ENCODE measurements at places on chromosomes 2 and 18.

DNA sequence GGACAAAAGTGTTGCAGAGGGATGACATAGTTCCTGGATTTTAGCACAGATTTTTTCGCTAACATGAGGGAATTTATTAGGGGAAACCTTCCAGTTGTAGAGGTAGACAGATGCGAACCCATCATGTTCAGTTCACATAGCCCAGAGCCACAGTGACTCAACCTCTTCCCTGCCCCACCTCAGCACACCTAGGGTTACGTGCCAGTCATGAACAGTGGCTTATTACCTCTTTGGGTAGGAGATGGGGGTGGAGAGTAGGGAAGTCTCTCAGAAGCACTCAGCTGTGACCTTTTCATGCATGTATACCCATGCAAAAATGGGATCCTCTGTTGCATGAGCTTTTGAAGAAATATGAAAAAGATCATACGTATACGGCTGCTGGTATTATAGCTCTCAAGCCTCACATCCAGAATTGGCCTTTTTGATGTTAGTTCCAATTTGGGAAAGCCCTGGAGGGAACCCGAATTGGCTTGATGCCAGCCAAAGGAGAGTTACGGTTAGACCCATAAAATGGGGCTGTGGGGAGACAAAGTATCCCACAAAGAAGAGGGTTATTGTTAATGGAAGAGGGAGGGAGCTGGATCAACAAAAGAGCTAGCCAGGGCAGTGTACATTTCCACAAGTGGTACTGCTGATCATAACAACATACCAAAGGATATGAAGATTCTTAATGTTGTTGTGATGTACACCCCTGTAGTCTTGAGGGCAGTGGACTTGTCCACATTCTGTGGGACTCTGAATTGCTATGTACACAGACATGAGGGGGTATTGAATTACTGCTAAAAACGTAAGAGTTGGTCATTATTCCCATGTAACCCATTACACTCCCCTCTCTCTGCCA lies 4.9 kb downstream of the TANC1 start:
- peak; percentile 15 for DNase-seq

- DNase-seq = peak; percentile 46
Observed at GRCh38 chr2:191728750-191729624, 51.1 kb downstream of the NABP1 start.

DNA sequence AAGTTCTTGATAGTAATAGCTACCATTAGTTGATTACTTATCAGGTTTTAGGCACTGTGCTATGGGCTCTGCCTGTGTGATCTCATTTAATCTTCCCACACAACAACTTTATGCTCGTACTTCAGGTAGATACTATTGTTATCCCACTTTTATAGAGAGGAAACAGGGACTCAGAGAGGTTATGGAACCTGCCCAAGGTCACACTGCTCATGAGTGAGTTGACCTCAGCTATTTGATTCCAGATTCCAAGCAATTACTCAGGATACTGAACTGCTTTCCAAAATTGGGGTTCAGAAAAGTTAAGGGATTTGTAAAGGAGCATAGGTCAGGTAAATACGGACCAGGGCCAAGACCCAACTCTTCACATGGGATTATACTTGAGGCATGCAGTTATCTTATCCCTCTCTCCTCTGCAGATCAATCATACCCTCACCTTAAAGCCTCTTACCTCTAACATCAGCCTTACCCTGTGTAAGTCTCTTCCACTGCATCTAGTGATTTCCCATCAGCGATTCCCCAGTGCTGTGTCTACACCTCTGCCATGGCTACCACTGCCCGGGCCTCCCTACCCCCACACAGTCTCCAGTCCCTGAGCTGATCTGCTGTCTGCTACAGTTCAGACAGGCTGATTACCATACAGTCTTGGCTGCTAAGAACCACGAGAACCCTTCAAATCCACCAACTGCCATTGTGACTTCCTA lies 74.4 kb downstream of the ANTXR1 start:
- no peak for DNase-seq

DNA sequence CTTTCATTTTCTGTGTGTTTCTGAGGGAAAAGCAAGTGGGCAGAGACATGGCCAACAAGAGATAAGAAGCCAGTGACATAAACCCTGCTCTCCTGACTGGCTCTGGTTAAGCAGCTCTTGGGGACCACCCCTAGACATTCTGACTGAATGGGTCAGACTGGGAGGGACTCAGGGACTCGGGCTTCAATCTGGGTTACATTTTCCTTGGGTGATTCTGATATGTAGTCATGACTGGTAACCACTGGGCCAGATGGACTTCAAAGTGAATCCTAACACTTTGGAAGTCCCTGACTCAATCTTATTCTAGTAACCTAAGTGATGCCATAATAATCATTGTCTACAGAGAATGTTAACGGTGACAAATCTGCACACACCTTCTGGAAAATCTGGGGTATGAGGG lies 397.8 kb downstream of the NBAS start:
- DNase-seq = peak; percentile 56

- DNase-seq = no peak
Observed at GRCh38 chr2:162063281-162063680, 10.7 kb downstream of the DPP4 start.

- DNase-seq = no peak
Observed at GRCh38 chr2:176075481-176075880, 8.3 kb downstream of the EVX2 start.

DNA sequence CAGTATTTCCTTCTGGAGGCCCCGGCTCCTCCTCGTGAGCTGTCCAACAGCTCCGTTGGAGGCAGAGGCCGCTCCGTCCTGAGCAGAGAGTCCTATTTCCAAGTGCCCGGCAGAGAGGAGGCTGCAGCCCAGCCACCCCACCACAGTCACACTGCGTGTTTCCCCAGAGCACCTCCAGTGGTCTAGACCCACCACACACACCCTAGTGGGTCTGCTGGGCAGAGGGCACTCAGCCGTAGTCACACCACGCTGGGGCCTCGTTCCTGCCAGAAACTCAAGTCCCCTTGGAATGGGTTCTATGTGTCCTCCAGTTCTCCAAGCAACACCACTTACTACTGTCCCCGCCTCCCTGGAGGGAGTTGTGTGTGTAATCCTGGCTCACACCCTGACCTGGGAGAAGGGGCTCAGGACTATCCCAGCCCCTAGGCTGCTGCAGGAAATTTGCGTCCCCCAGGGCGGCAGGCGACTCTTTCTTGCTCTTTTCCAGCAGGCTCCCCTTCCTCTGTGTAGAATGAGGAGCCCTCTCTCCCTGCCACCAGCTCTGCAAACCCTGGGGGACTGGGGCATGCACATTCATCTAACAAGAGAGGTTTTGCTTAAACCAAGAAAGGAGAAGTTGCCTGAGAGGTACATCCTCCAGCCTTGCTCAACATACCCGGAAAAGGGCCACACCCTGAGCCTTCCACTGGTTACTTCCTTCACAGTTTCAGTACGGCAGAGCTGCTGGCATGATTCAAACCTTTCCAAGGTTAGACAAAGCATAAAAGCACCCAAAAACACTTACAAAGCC lies 114.1 kb downstream of the NDUFA10 start:
- DNase-seq = no peak

DNA sequence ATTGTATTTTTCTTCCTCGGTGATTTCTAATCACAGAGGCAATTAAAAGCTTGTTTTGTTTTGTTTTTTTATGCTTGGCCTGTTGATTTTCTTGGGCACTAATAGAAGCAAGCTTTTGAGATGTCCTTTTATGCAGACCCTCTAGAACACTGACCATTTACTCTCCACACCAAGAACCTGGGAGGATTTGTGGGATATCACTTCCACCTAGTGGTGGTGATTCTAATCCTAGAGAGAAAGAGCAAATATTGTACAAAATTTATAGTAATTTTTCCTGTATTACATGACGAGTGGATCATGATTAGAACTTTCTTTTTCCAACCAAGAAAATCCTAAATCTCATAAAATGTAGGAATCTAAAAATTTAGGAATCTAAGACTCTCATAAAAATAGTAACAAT lies 23.4 kb downstream of the NEMP2 start:
- DNase-seq = peak; percentile 45

GRCh38 chr2:25236736-25237135 lies 68.4 kb upstream of the POMC start:
- DNase-seq = no peak

DNA sequence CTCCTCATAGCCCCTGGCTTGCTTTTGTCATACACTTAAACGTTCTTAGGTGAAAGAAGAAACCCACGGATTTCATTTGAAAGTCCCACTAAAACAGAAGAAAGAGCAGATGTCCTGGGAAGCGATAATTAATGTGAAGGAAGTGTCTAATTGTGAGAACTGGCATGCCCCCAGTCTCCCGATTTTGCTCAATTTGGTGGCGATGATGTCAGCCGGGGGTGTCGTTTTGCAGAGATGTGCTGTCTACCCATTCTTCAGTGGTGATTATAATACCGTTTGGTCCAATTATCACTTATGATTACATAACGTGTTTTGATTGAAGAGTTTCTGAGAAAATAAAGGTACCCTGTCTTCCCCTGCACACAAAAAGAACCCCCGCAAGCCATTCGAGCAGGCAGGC lies 103.1 kb downstream of the RTN4 start:
- DNase-seq = no peak

Data from fibroblast of skin of right quadriceps (primary cell).